ENCODE measurements at places on chromosomes 16 and 17. TPM values are rescaled to one million over a fixed set of nuclear protein-coding genes. Genes with fewer than 3 reads are reported as not detected.

- DNase-seq, result peak; percentile 23
Observed at GRCh38 chr17:59331929-59332748, 684 bp downstream of the YPEL2 start.

GRCh38 chr16:11955713-11956123 is 9.3 kb upstream of the TNFRSF17 start:
- no peak for DNase-seq

GRCh38 chr16:57537581-57538234 is 1.3 kb upstream of the CCDC102A start:
- DNase-seq, result no peak

The NAA60 gene
- 5.2 TPM for total RNA-seq

The CD19 gene
- total RNA-seq, result 0.10 TPM

The ZNF385C gene
- total RNA-seq, result 1.8 TPM

DNA sequence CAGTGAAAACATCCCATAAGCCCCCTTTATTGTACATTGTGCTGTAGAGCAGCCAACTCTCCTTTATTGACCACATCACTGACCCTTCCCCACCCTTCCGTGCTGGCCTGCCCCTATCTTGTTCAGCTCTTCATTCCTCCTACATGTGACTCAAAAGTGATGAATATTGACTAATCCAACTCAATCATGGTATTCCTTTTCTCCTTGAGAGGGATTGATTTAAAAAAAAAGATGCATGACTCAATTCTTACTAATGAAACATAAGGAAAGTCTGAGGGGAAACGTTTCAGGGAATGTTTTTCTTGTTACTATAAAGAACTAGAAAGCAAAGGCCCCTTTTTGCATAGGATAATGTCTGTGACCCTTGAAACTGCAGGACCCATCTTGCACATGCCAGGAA is 125.2 kb upstream of the SOX9 start:
- no peak for DNase-seq

DNA sequence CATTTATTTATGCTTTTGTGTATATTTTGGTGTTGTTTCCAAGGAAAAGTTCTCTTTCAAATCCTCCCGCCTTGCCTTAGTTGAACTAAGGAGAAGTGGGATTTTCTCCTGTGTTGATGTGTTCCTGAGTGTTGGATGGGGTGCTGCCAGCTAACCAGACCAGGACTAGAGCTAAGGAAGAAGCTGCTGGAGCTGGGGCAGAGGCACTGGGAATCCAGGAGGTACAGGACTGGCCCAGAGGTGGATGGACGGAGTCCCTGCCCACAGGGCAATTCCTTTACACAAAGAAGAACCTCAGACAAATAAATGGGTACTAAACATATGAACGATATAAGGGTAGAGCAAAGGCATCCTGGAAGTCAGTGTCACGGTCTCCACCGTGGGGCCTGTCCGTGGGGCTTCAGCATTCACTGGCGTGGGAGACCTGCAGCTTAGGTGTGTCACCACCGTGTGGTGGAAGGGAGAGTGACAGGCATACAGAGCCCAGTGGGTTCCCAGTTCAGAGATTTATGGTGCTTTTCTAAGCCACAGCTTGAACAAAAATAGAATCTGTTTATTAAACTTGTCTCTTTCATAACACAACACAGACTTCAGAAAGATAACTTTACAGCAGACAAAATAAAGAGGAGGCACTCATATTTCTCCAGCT is 270.7 kb downstream of the NTN1 start:
- DNase-seq, result peak; percentile 45

The RHBDL3 gene
- 1.6 TPM for total RNA-seq

DNA sequence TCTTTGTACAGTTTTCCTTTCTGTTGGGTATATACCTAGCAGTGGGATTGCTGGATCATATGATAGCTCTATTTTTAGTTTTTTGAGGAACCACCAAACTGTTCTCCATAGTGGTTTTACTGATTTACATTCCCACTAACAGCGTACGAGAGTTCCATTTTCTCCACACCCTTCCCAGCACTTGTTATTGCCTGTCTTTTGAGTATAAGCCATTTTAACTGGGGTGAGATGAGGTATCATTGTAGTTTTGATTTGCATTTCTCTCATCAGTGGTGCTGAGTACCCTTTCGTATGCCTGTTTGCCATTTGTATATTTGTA is 887 bp upstream of the EVI2B start:
- no peak for DNase-seq

DNA sequence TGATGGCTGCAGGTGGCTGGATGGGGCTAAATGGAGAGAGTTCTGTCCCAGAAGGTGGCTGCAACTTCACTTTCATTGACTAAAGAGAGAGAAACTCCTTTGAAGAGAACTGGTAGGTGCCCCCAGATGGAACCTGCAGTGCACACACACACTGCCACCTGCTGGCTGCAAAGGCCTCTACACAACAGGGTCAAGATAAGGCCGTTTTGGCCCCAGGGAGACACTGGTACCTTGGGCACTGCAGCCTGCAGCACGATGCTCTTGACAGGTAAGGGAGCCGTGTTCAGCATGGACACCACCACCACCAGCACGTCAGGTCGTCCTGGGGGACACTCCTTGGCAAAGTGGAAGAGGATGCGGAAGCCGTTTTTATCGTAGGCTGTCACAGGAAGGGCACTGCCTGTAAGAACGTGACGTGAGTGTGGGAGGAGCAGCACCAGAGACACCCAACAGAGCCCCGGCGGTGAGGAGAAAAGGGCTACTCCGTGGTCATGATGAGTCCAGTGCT is 22.7 kb downstream of the GGA3 start:
- peak; percentile 90 for DNase-seq

DNA sequence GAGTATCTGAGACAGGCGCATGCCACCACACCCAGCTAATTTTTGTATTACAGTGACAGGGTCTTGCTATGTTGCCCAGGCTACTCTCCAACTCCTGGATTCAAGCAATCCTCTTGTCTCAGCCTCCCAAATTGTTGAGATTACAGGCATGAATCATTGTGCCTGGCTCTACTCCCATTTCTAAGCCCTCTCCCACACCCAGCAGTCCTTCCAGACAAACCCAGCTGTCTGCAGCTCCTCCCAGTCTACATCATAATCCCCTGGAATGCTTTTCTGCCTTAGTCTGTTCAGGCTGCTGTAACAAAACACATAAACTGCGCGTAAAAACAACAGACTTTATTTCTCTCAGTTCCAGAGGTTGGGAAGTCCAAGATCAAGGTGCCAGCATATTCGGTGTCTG is 144.5 kb downstream of the GRIN2A start:
- DNase-seq, result no peak

The SEPTIN12 gene
- not detected for total RNA-seq

- DNase-seq, result no peak
Observed at GRCh38 chr17:56177361-56177760, 24.1 kb downstream of the ANKFN1 start.

DNA sequence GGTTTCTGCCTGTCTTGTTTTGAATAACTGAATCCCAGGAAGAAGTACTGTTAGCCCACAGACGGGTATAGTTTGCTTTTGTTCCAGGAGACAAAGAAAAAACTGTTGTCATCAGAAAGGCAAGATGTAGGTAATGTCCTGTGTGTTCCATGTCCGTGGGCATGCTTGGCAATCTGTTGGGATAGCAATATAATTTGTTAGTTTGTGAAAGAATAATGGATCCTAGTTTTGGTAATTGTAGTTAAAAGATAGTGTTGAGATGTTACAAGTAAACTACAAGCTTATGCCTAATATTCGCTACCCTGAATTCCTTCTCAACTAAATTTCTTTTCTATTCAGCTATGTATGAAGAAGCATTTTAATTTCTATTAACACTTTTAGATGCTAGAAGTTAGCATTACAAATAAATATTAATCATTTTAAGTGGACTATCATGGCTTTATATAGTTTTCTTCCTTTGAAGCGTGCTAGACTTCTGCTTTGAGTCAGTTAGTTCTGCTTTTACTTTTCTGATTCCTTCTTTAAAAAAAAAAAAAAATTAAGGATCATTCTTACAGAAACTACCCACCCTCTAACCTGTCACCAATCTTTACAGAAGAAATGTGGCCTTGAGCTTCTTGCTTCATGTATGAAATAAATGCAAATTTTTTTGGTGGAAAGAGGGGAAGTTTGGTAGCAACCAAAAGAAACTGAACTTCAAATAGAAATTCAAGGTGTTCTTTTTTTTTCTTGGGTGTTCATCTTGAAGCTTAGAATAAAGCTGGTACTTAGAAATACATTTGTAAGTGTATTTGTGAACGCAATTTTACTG is 2.4 kb downstream of the EVI2A start:
- peak; percentile 71 for DNase-seq

DNA sequence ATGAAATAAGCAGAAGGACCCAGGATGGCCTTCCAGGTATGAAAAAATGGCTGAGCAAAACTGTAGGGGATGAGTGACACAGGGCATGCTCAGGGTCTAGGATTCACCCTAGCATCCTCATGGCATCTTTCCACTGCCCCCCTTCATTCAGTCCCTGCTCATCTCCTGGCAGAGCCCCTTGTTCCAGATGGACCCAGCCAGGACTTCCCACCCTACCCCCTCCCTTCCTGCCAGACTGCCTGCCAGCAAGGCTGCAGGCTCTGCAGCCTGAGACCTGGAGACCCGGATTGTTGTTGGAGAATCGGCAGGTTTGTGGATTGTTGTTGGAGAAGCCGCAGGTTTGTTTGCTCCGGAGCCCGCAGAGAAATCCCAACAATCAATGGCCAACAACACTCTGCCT is 6.6 kb downstream of the SEZ6 start:
- peak; percentile 93 for DNase-seq

GRCh38 chr17:40561871-40562611 is 3.2 kb downstream of the CCR7 start:
- no peak for DNase-seq

The KIFC3 gene
- total RNA-seq, result 53.5 TPM

DNA sequence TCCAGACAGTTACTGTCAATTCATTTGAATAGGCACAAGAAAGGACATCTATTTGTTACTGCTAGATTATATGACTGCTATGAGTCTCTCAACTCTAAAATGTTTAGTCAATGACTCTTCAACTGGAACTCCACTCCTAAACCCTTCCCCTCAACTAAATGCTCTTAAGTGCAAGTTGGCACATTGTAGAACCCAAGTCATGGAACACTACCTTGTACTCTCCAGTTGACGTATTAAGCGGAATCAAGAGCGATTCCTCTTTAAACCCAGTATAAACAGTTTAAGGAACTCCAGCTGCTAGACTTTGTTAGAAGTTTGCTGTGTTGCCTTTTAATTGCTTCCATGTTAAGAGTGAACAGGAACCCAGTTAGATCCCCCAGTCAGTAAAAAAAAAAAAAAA is 44.6 kb downstream of the STH start:
- DNase-seq, result no peak

DNA sequence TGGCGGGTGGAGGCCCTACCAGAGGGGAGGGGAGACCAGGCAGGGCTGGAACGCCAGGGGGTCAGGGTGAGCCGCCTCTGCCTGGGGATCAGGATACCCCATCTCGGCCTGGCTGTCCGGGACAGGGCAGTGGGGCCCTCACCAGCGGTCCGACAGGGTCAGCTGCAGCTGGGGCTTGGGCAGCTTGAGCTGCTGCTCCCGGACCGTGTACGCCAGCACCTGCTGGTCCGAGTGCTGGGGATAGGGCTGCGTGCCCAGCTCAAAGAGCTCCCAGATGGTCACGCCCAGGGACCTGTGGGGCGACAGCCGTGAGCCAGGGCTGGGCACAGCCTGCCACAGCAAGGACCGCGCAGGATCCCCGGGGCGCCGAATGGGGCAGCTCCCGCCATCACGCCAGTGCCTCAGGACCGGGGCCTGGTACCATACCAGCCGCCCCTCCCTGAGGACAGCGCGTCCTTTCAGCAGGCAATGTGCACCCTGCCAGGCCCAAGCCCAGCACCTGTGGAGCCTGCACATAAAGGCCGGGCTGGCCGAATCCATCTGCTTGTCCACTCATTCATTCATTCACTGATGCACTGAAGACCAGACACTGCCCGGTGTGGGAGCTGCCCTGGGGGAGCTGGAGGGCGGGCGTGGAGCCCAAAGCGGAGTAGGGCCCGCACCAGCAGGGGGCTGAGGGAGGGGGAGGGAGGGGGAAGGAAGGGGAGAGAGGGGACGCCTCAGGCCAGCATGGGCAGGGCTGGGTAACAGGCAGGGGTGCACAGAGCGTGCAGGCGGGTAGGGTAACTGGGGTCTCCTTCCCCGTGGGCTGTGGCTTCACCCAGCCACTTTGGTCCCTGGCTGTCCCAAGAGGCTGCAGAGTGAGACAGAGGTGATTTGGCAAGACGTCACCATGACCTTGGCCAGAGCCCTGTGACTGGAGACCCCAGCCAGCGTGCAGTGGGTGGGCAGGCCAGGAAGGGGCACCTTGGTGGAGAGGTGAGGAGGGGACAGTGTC is 42.0 kb upstream of the PVALEF start:
- DNase-seq, result peak; percentile 86

- DNase-seq, result no peak
Observed at GRCh38 chr16:15899538-15900100, 11.2 kb upstream of the CEP20 start.

DNA sequence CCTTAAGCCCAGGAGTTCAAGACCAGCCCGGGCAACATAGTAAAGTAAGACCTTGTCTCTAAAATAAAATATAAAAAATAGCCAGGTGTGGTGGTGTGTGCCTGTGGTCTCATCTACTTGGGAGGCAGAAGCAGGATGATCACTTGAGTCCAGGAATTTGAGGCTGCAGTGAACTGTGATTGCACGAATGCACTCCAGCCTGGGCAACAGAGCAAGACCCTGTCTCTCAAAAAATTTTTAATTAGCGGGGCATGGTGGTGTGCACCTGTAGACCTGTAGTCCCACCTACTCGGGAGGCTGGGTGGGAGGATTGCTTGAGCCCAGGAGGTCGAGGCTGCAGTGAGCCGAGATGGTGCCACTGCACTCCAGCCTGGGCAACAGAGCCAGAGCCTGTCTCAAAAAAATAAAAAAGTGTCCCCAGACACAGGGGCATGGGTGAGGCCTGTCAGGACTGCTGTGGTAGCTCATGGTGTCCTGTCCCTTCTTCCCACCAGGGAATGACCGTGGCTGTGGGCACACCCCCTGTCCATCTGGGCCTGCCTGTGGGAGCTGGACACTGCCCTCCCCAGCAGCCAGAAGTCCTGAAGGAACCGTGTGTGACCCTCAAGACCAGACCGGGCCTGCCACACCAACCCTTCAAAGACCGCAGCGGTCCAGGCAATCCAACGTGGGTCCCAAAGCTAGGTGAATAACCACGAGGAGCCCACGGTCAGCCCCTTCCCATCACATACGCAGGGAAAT is 30.8 kb upstream of the GAA start:
- DNase-seq, result no peak
